GM13977 (cell line): ENCODE measurements at places on chromosomes 12 and 14.

DNA sequence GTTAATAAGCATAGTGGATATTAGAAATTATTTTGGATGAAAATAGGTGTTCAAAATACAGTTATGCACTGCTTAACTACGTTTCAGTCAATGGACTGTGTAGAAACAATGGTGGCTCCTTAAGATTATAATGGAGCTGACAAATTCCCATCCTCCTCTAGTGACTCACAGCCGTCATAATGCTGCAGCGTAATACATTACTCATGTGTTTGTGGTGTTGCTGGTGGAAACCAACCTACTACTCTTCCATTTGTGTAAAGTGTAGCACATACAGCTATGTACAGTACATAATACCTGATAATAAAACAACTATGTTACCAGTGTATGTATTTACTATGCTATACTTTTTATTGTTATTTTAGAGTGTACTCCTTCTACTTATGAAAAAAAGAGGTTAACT, 111.2 kb upstream of the TMCC3 start:
- DNase-seq: no peak

DNA sequence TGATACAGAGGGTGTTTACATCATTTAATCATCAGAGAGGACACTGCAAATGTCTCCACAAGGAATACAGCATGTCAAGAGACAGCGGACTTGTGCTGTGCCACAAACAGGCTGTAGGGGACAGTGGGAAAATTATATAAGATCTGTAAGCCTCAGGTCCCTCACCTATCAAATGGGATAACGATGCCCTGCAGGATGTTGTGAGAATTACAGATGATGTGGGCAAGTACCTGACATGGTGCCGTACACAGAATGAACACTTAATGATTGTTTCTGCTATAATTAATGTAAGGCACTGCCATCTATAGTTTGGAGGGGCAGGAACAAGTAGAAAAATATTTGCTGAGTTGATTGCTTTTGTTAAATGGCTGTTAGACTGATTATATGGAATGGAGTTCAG, 81.9 kb upstream of the GTF2A1 start:
- no peak for DNase-seq

- no peak for DNase-seq
Observed at GRCh38 chr12:58915634-58916033, 4.7 kb downstream of the LRIG3 start.

- DNase-seq: no peak
Observed at GRCh38 chr12:16389594-16389993, 42.1 kb downstream of the MGST1 start.

- peak; percentile 83 for DNase-seq
Observed at GRCh38 chr14:99945732-99946651, 119.2 kb upstream of the EVL start.

DNA sequence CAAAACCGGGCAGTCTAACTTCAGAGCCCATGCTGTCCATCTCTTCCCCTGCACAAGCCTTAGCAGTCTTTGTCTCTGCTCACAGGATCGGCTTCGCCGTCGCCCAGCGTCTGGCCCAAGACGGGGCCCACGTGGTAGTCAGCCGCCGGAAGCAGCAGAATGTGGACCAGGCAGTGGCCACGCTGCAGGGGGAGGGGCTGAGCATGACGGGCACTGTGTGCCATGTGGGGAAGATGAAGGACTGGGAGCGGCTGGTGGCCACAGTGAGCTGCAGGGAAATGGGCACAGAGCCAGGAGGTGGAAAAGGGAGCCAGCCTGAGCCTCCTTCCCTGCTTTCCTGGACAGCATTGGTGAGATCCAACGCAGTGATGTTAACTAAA, 14.2 kb upstream of the CARMIL3 start:
- DNase-seq: no peak

DNA sequence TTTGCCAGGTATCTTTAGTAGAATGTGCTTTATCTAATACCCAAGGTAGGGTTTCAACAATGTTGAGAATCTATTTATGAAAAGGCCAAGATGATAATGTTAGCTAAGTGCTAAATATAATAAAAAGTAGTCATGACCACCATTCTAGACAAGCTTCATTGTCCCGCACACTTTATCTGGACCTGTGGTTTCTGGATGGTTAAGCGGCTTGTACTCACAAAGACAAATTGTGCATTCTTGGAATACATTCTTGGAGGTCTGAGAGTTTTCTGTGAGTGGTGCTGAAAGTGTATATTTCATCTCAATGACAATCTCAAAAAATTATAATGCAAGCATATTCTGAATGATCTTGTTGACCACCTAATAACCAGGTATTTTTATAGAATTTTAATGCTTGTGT, 646.9 kb downstream of the DIO2 start:
- no peak for DNase-seq

GRCh38 chr12:124006085-124006845, 33.2 kb downstream of the ZNF664 start:
- no peak for DNase-seq

GRCh38 chr14:93234798-93235197, 27.7 kb downstream of the UBR7 start:
- no peak for DNase-seq

DNA sequence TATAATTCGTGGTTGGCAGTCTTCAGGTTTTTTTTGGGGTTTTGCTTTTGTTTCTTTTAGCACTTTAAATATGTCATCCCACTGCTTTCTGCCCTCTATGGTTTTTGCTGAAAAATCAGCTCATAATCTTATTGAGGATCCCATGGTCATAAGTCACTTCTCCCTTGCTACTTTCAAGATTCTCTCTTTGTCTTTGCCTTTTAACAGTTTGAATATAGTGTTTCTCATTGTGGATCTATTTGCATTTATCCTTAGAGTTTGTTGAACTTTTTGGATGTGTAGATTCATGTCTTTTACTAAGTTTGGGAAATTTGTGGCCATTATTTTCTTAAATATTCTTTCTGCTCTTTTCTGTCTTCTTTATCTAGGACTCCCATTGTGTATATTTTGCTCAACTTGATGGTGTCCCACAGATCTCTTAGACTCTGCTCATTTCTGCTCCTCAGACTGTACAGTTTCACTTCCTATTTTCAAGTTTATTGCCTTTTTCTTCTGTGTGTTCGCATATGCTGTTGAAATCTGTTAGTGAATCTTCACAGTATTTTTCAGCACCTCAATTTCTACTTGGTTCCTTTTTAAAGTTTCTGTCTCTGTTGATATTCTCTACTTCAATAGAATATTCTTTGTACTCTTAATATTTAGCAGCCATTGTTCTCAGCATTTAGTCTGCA, 70.8 kb downstream of the WNK1 start:
- peak; percentile 56 for DNase-seq

DNA sequence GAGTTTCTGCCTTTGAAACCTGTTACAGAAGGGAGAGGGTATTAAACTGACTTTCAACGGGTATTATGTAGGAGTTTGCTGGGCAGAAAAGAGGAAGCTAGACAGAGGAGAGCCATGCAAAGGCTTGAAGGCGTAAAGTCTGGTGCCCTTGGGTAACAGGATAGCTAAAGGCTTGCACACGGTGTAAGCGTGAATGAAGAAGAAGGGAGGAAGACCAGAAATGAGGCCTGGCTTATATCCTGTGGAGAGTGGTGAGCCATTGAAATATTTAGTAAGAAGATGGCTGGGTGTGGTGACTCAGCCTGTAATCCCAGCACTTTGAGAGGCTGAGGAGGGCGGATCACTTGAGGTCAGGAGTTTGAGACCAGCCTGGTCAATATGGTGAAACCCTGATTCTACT, 22.6 kb downstream of the SUDS3 start:
- DNase-seq: no peak

- no peak for DNase-seq
Observed at GRCh38 chr12:53975064-53975471, 314 bp upstream of the HOTAIR start.

- DNase-seq: no peak
Observed at GRCh38 chr14:26252176-26252575, 345.7 kb downstream of the NOVA1 start.

- no peak for DNase-seq
Observed at GRCh38 chr12:115755061-115755724, 522.3 kb downstream of the MED13L start.

GRCh38 chr12:92183575-92183974, 37.9 kb upstream of the BTG1 start:
- no peak for DNase-seq

DNA sequence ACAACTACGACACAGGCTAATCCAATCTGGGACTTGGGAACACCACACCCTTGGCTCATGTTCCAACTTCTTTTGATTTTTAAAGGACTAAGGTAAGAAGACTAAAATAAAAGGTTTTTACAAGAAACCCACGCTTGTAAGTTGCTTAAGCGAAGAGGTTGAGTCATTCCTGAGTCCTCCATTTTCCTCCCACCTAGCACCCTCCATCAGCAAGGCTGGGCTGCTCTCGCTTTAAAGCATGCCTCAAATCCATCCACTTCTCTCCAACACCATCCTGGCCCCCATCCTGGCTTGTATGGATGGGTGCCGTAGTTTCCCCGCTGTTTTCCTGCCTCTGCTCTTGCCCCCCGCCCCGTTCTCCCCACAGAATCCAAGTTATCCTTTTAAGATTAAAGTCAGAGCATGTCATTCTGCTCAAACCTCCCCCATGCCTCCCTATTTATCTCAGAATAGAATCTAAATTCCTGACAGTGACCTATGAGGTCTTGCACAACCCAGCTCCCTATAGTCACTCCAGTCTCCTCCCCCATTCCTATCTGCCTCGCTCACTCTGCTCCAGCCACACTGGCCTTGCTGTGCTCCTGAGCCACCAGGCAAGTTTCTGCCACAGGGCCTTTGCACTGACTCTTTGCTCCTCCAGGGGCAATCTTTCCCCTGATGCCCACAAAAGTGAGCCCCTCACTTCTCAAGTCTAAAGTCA, 34.5 kb downstream of the SCARB1 start:
- no peak for DNase-seq

DNA sequence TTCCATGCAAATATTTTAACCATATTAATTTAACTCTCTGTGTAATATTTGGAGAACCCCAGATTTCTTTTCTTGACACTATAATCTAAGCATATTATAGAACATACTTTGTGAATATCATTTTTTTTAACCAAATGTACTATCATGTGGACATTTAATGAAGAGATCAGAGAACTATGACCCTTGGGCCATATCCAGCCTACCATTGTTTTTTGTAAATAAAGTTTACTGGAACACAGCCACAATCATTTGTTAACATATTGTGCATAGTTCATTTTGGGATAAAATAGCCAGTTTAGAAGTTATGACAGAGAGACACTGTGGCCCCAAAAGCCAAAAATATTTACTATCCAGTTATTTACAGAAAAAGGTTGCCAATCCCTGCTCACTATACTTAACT, 338.2 kb downstream of the TMEM117 start:
- DNase-seq: no peak

GRCh38 chr12:88336076-88336739, 194.1 kb downstream of the TMTC3 start:
- DNase-seq: no peak

DNA sequence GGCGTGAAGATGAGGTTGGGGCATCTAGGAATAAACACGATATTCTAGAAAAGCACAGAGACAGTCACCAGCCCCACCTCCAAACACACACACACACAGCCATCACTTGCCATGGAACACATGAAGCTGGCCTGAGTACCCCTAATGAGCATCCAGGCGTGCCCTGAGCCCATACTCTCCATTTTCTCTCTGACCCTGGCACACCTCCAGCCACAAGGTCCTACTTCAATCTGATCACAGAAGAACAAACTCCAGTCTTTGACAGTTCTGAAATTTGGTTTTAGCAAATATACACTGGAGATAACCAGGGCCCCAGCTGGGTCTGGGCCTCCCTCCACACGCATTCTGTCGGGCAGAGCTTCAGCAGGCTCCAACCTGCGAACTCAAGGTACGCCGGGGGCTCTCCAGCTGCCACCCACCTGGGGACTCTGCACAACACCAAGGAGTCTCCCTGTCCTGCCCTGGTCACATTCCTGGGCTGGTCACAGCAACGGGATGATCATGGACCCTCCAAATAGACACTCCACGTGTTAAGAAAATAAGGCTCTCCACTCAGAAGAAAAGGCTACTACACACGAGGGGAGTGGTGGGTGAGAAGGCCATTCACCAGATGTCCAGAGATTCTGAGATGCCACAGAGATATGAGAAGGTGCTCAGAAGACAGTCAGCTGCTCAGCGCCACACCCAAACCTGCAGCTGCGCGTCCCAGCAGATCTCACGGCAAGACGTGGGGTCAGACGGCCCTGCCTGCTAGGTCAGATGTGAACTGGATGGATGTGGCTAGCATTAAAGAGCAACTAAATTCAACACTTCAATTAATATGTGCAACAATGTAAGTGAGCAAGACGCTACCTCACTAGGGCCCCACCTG, 57.0 kb upstream of the PNMA1 start:
- no peak for DNase-seq

- DNase-seq: no peak
Observed at GRCh38 chr14:60357551-60358149, 108.6 kb downstream of the PPM1A start.

GRCh38 chr12:110600254-110600653, 13.7 kb upstream of the TCTN1 start:
- peak; percentile 48 for DNase-seq

DNA sequence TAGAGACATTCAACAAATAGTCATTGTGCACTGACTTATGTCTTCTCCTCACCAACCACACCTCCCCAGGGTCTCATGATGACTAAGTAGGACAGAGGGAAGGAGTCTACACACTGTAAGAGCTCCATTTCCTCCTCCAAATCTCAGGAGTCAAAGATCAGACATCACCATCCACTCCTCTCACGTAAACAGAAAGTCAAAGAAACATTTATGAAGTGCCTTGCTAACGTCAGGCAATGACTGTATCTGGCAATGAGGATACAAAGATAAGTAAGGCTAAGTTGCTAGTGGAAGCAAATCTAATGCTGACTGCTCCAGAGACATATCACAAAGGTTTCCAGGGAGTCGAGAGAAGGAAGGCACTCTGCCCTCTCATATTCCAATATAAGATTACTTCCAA, 88.9 kb downstream of the SLC2A13 start:
- no peak for DNase-seq

DNA sequence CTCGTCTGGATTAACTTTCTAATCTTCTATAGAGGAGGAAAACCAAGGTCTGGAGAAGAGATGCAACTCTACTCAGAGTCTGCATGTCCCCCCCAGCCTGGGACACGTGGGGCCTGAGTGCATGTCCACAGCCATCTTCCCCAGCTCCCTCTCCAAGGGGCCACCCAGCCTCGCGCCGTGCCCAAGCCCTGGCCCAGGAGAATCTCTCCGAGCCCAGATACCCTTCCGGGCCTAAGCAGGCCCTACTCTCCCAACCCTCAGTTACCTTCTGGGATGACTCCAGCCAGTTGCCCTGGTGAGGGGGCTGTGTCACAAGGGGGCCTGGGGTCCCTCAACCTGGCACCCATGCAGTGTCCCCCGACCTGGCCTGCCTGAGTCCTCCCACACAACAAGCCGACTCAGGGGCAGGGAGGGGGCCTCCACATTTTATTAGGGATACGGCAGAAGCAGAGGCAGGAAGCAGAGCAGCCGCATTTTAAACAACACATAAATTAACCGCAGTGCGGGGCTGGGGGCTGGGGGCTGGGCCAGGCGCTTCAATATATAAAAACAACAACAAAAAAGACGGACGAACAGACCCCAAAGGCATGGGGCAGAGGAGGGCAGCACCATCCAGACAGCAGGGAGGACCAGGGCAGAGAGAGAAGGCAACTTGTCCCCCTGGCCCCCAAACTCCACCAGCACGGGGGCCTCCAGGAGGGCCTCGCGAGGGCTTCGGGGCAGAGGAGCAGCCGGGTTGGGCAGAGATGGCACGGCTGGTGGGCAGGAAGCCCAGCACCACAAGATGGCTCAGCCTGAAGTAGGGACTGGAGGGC, 37.3 kb downstream of the NCKAP5L start:
- no peak for DNase-seq
